CD4-positive, alpha-beta T cell treated with Interleukin-6 for 4 hours (primary cell): ENCODE measurements at places on chromosomes 2 and 18.

DNA sequence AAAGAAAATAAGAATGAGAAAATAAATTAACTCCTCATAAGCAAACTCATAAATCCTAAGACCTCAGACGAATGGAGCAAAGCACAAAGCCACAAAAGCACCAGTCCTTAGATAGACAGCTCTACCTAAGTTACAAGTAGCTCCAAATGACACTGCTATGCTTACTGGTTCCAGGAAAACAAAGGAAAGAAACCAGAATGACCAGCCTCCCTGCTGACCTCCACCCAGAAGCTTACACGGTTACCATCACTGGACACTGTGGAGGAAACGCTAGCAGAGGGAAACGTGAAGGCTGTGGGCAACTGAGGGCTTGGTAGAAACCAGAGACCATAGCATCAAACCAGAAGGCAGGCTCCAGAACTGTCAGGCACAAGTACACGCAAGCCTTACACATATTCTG is 67.8 kb downstream of the STK39 start:
- DNase-seq, result no peak

- DNase-seq, result no peak
These were observed 307.4 kb upstream of the VWC2L start for GRCh38 chr2:214103276-214104001.

DNA sequence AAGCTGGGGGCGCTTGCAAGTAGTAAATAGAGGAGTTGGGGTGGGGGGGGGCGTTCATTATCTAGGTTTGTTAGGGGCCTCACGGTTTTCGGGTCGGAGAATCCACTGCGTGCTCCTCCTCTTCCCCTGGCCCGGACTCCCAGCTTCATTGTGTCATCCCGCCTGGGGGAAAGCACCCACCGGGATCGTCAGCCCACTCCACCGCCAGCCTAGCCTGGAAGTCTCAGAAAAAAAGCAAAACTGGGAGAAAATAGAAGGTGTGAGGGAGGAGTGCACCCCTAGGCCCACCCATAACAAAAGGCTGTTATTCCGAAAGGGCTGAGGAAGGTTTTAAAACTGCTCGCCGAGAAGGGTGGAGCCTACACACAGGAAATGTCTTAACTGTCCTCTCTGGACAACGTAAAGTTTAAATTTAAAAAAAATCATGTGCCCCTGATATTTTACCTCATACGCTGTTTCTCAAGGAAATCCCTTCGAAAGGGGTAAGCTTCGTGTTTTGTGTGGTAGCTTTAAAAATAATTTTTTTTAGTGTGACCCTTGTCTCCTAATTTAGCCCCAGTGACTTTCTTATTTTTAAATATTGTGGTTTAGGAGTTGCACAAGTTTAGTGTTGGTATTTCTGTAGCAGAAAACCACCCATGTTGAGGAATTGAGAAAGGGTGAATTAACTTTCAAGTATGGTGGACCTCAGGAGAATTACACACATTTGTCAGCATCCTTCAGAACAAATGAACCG is 104.2 kb downstream of the SPTBN1 start:
- DNase-seq, result peak; percentile 45

- no peak for DNase-seq
These were observed 5.5 kb downstream of the DGKD start for GRCh38 chr2:233359823-233360222.

DNA sequence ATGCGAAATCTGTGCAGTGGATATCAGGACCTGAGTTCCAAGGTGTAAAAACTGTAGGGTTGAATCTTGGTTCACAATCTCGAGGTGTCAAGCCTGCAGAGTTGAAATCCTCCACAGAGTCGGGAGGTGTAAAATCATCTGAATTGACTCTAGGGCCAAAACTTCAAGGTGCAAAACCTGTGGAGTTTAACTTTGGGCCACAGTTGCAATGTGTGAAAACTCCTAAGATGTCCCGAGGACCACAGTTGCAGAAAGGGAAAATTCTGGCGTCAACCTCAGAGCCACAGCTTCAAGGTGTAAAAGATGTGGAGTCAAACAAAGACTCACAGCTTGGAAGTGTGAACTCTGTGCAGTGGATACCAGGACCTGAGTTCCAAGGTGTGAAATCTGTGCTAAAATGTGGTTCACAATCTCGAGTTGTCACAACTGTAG is 9.8 kb upstream of the ZNF512 start:
- no peak for DNase-seq
